Astrocyte of the cerebellum (primary cell): ENCODE measurements at places on chromosomes 3 and 15.

- DNase-seq, result no peak
Observed at GRCh38 chr3:12982619-12983101, 90.6 kb downstream of the IQSEC1 start.

DNA sequence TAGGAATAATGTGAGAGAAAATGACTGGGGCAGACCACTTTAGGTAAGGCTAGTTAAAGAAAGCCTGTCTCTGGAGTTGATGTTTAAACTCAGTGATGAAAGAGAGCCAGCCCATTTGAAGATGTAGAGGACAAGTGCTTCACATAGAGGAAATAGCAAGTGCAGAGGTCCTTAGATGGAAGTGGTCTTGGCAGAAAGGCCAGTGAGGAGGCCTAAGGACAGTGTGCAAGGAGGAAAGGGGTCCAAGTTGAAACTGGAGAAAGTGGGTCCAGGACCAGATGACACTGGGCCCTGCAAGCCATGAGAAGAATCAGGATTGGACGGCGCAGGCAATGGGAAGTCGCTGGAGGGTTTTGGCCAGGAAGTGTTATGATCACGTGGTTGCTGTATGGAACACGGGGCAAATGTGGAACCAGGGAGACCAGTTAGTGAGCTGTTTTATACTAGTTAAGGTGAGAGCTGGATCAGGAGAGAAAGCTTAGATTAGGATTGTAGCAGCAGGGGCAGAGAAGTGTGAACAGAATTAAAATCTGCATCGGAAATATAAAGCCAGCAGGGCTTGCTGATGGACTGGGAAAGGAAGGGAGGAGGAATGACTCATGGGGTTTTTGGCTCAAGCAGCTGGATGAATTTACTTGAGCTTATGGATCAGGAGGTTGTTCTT is 48.0 kb upstream of the SCAANT1 start:
- DNase-seq, result peak; percentile 68

- peak; percentile 22 for DNase-seq
Observed at GRCh38 chr3:15512166-15512565, 9.3 kb downstream of the COLQ start.

- DNase-seq, result no peak
Observed at GRCh38 chr3:154059833-154060232, 61.4 kb upstream of the ARHGEF26 start.

GRCh38 chr15:41801185-41801584 is 26.7 kb upstream of the JMJD7 start:
- no peak for DNase-seq

GRCh38 chr3:36992806-36993325 is at the start of gene EPM2AIP1:
Gene EPM2AIP1 (minus strand): TSS chr3:36993131. CDS start chr3:36993077, 54 bp downstream.
- DNase-seq, result no peak

GRCh38 chr3:57963811-57964346 is 44.3 kb upstream of the FLNB start:
- no peak for DNase-seq

GRCh38 chr3:178203650-178204049 is 332.6 kb upstream of the KCNMB2 start:
- DNase-seq, result no peak

GRCh38 chr3:62830727-62831322 is 44.4 kb downstream of the CADPS start:
- no peak for DNase-seq

DNA sequence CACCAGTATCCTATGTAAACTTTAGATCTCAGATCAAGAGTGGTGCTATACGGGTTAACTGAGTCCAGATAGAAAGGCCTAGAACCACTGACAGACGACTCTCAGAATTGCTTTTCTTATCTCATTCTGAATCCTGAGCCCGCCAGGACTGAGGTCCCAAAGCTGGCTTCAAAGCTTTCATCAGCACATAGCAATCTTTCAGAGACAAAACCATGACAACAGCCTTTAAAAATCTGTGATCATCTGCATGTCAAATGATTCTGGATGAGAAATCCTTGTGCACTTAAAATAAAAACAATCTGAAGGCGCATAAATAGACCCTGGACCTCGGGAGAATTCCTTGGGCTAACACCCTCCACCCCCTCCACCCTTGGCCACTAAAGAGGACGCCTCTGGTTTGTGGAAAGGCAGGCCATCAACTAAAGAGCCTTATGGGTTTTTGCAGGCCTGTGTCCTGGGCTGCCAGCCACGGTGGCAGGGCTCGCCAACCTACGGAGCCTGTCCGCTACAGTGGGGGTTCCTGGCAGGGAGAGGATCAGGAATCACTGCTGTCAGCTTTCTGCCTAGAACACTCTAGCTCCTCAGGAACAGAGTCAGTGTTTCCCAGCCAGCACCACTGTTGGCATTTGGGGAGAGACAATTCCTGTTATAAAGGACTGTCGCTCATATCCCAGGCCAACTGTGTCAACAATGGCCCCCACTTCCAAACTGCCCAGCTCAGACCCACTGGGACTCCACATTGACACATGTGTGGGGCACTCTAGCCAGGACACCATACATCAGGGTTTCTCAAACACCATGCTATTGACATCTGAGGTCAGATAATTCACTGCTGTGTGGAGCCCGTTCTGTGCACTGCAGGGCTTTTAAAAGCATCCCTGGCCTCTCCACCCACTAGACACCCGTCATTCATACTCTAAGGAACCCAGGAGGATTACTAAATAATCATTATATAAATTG is 20.2 kb downstream of the TLE3 start:
- no peak for DNase-seq

GRCh38 chr3:29922992-29923746 is 642.3 kb downstream of the RBMS3 start:
- DNase-seq, result peak; percentile 76

- DNase-seq, result no peak
Observed at GRCh38 chr3:12759693-12760565, 870 bp upstream of the TMEM40 start.

GRCh38 chr15:73046073-73046472 is 6.2 kb upstream of the NEO1 start:
- DNase-seq, result no peak

- DNase-seq, result no peak
Observed at GRCh38 chr3:189822726-189823125, 191.5 kb downstream of the TP63 start.

DNA sequence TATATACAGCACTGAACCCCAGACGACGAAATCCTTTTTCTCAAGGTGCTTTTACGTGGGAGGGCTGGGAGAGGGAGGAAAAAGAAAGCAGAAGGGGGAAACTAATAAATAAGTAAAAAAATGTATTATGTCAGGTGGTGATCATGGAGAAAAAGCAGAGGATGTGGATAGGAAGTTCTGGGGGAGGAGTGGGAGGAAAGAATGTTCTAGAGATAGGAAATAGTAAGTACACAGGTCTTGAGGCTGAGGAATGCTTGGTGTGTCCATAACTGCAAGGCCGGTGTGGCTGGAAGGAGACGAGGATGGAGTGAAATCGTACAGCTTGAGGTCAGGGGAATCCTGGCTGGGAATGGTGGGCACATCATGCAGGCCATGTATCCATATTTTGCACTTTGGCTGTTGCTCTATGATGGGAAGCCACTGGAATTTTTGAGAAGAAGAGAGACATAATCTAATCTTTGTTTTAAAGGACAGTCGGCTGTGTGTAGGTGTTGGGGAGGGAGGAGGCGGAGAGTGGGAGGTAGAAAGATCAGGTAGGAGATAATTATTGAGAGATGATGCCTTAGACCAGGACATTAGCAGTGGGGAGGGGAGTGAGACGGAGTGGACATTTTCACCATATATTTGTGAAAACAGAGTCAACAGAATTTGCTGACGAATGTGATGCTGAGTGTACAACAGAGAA is 1.8 kb upstream of the UBE2E2 start:
- DNase-seq, result no peak
